Occipital lobe (tissue), 3 donors: ENCODE measurements at places on chromosomes 7 and 10. TPM values are rescaled to one million over a fixed set of nuclear protein-coding genes. Genes with fewer than 3 reads are reported as not detected.

Gene CPEB3
- total RNA-seq, result 22.0 TPM

Gene PDK4
- 11.7 TPM for total RNA-seq

Gene MSMB
- total RNA-seq, result not detected

Gene CUZD1
- total RNA-seq, result 0.31 TPM

Gene IFRD1
- total RNA-seq, result 90.5 TPM

Gene ODAD2
- 1.9 TPM for total RNA-seq

Gene PKD2L1
- 0.62 TPM for total RNA-seq

Gene GPR15LG
- total RNA-seq, result not detected

Gene OGDHL
- 4.2 TPM for total RNA-seq

Gene TFPI2
- 0.31 TPM for total RNA-seq

Gene RTKN2
- total RNA-seq, result 7.5 TPM

Gene MCU
- 41.0 TPM for total RNA-seq
